Heart left ventricle (tissue), 16 donors: ENCODE measurements at places on chromosomes 4 and X. TPM values are rescaled to one million over a fixed set of nuclear protein-coding genes. Genes with fewer than 3 reads are reported as not detected.

Gene PDCL2
- total RNA-seq = not detected

DNA sequence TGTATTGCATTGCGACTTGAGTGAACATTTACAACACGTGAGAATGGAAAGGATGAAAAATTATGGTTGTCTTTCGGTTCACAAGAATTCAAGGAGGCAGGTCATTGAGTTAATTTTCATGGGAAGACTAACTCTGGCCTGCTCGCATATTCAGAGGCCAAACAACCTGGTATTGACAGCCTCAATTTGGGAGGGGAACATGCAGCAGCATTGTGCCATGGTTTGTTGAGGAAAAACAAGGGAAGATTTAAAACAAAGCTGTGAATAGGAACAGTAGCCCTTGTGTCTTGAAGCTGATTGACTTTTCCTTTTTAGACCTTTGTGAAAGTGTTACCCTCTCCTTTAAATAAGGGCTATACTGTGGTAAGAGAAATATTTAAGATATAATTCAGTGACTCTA, 31.9 kb downstream of the FAT4 start:
- H3K27me3 ChIP-seq = no peaks in the 10 kb centered on the region
- H3K36me3 ChIP-seq = no peaks in the 10 kb centered on the region
- no peak overlapping the region for H3K4me3 ChIP-seq
- H3K4me1 ChIP-seq = peaks cover 12% of the 10 kb centered on the region
- no peak for DNase-seq
- no peak overlapping the region for H3K27ac ChIP-seq

Gene GIMD1
- not detected for total RNA-seq

DNA sequence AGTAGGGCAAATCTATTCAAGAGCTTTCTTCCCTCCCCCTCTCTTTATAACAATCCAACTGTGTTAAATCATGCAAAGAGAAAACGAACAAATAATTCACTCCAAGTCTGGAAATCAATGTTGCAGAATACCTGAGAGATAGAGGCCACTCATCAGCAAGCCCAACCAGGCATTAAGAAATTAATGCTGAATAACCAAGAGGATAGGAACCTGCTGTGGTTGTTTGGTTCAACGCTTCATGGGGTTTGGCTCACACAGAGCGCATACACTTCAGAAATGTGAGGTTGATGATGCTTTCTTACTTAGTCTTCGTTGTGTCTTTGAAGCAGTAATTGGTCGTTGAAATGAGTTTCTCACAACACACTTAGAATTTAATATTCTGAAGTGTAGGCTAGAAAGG, 1540.0 kb upstream of the PABPC4L start:
- H3K36me3 ChIP-seq = no peaks in the 10 kb centered on the region
- H3K4me1 ChIP-seq = no peaks in the 10 kb centered on the region
- no peak overlapping the region for H3K27ac ChIP-seq
- DNase-seq = no peak

GRCh38 chrX:152960115-152960514, 33.8 kb downstream of the PNMA5 start:
- H3K4me1 ChIP-seq = peaks cover 3% of the 10 kb centered on the region
- no peaks in the 10 kb centered on the region for H3K27me3 ChIP-seq
- H3K4me3 ChIP-seq = no peak overlapping the region
- no peak overlapping the region for H3K27ac ChIP-seq

GRCh38 chr4:162364651-162365050, 200.9 kb upstream of the FSTL5 start:
- H3K4me1 ChIP-seq = no peaks in the 10 kb centered on the region
- H3K4me3 ChIP-seq = no peak overlapping the region
- no peaks in the 10 kb centered on the region for H3K27me3 ChIP-seq
- no peaks in the 10 kb centered on the region for H3K36me3 ChIP-seq
- no peak for DNase-seq

GRCh38 chrX:17237146-17237545, 137.9 kb upstream of the NHS start:
- DNase-seq = no peak
- H3K36me3 ChIP-seq = no peaks in the 10 kb centered on the region
- no peaks in the 10 kb centered on the region for H3K4me1 ChIP-seq
- H3K4me3 ChIP-seq = no peak overlapping the region
- no peak overlapping the region for H3K27ac ChIP-seq

- no peak overlapping the region for H3K27ac ChIP-seq
- no peak overlapping the region for H3K4me3 ChIP-seq
- no peaks in the 10 kb centered on the region for H3K27me3 ChIP-seq
- no peaks in the 10 kb centered on the region for H3K36me3 ChIP-seq
- H3K4me1 ChIP-seq = no peaks in the 10 kb centered on the region
Measured at GRCh38 chrX:18401848-18402213, 23.6 kb upstream of the CDKL5 start.

- H3K27me3 ChIP-seq = no peaks in the 10 kb centered on the region
- no peak overlapping the region for H3K4me3 ChIP-seq
- peaks cover under 1% of the 10 kb centered on the region for H3K4me1 ChIP-seq
- H3K27ac ChIP-seq = no peak overlapping the region
Measured at GRCh38 chr4:146443525-146443924, 78.2 kb downstream of the SLC10A7 start.

Gene ZBTB33
- 5.7 TPM for total RNA-seq

- H3K36me3 ChIP-seq = peaks cover 3% of the 10 kb centered on the region
- H3K27ac ChIP-seq = no peak overlapping the region
- no peak for DNase-seq
- no peaks in the 10 kb centered on the region for H3K27me3 ChIP-seq
- peaks cover 5% of the 10 kb centered on the region for H3K4me1 ChIP-seq
- H3K4me3 ChIP-seq = no peak overlapping the region
Measured at GRCh38 chr4:40933272-40934053, 183.7 kb downstream of the NSUN7 start.

Gene ITGB1BP2
- 77.1 TPM for total RNA-seq

Gene GSX2
- total RNA-seq = not detected

Gene TLR10
- not detected for total RNA-seq

DNA sequence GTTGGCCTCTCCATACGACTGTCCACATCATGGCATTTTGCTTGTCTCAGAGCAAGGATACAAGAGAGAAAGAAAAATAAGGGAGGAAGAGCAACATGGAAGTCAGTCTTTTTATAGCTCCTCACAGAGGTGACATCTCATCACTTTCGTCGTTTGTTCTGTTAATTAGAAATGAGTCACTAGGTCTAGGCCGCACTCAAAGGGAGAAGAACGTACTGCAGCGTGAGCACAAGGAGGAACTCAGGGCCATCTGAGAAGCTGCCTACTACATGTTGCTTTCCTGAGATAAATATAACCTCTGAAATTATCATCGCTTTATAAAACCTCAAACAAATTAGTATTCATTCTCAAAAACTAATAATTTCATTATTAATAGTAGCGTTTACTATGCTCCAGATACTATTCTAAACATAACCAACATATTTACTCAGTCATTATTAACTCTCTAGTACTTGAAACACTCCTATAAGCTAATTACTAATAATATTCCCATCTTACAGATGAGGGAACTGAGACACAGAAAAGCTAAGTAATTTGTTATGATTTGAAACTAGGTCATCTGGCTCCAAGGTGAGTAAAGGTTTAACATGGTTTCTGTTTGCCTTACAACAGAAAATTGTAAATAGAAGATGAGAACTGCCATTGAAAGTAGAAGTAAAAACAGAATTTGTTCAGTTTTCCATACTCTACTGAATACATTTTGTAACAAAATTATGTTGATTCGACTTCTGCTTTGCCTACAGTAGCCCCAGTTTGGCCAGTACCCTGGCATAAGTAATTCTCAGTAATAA, 213.2 kb upstream of the UGT8 start:
- no peak for DNase-seq
- H3K27ac ChIP-seq = no peak overlapping the region
- no peak overlapping the region for H3K4me3 ChIP-seq
- no peaks in the 10 kb centered on the region for H3K4me1 ChIP-seq
- no peaks in the 10 kb centered on the region for H3K27me3 ChIP-seq

DNA sequence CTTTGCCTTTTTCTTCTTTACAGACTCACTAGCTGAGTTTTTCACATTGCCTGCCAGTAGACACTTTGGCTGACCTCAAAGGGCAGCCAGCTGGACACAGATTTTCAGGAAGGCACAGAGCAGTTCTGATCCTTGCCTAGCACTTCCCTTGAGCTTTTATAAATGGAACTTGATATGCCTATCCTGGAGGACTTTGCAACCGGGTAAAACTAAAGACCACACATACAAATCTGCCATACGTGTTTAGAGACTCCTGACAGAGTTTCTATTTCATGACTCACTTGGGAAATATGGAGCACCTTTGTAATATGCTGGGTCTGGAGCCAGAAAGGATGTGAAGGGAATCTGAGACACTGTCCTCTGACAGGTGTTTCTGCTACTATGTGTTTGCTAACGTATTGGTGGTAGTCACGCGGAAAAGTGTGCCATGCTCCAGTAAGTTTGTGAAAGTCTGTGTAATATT, 56.7 kb upstream of the RASSF6 start:
- DNase-seq = no peak
- no peaks in the 10 kb centered on the region for H3K4me1 ChIP-seq
- H3K4me3 ChIP-seq = no peak overlapping the region
- H3K27ac ChIP-seq = no peak overlapping the region
- H3K27me3 ChIP-seq = no peaks in the 10 kb centered on the region

Gene OTUD6A
- not detected for total RNA-seq
